ENCODE measurements at places on chromosomes 6 and 20.

GRCh38 chr6:70198785-70199184, 104.1 kb downstream of the COL9A1 start:
- no peak for DNase-seq

DNA sequence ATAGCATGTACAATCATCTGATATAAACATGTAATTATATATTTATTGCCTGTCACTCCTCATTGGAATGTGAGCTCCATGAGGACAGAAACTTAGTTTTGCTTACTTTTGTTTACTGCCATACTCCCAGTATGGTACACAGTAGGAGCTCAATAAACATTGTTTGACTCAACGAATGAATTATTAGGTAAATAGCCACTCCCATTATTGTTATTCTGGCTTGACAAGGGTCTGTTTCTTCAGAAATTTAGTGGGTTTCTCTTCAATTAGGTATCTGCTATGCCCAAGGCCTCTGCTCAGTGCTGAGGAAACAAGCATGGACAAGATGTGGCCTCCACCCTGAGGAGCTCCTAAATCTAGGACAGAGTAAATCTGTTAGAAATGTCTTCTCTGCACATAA, 6.3 kb downstream of the BCL2L1 start:
- no peak for DNase-seq

GRCh38 chr6:150887978-150888563, 22.6 kb downstream of the MTHFD1L start:
- DNase-seq = no peak

GRCh38 chr20:15498926-15499325, 1074.3 kb downstream of the KIF16B start:
- no peak for DNase-seq

- DNase-seq = no peak
Measured at GRCh38 chr20:4041748-4042411, 26.5 kb upstream of the RNF24 start.

All from D341Med (cell line).